Thymus (tissue), 14 donors: ENCODE measurements at places on chromosomes 6 and 20. TPM values are rescaled to one million over a fixed set of nuclear protein-coding genes. Genes with fewer than 3 reads are reported as not detected.

DNA sequence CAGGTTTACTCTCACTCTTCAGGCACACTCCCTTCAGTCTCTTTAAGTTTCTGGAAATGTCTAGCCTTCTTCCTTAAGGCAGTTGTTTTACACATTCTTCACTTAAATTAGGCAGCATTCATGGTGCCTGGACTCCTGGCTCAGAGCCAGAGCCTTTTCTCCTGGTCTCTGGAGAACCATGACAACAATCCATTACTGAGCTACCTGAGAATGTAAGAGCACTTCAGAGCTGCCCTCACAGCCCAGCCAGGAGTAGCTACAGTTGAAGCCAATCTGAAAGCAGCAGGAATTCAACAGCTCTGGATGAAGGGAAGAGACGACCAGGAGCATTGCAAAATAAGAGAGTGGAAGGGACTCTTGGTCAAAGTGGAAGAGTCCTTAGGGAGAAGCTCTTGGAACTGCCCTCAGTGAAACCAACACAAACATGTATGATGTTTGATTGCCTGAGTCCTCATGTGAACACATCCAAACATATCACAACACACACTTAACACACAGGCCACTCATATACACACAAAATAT lies 416.8 kb upstream of the SPTLC3 start:
- no peaks in the 10 kb centered on the region for H3K4me1 ChIP-seq
- DNase-seq, result no peak
- H3K36me3 ChIP-seq, result no peaks in the 10 kb centered on the region
- no peak overlapping the region for H3K4me3 ChIP-seq

DNA sequence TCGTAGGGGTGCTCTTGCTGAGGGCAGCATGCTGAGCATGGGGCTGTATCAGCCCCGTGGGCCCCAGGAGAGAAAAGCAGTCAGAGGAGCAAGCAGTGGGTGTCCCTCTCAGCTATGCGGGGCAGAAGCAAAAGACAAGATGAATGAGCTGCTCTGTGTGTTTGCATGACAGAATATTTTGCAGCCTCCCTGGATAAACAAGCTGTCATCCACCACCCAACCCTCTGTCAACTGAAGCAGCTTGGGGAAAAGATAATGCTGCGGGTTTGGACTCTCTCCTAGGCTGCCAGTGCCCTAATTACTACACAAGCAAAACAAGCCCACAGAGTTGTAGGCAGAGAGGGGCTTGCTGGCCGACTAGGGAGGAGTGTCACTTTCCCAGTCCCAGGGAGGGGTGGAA lies 82.3 kb upstream of the PTPRT start:
- no peaks in the 10 kb centered on the region for H3K4me1 ChIP-seq
- H3K4me3 ChIP-seq, result no peak overlapping the region
- H3K27me3 ChIP-seq, result no peaks in the 10 kb centered on the region
- DNase-seq, result no peak

DNA sequence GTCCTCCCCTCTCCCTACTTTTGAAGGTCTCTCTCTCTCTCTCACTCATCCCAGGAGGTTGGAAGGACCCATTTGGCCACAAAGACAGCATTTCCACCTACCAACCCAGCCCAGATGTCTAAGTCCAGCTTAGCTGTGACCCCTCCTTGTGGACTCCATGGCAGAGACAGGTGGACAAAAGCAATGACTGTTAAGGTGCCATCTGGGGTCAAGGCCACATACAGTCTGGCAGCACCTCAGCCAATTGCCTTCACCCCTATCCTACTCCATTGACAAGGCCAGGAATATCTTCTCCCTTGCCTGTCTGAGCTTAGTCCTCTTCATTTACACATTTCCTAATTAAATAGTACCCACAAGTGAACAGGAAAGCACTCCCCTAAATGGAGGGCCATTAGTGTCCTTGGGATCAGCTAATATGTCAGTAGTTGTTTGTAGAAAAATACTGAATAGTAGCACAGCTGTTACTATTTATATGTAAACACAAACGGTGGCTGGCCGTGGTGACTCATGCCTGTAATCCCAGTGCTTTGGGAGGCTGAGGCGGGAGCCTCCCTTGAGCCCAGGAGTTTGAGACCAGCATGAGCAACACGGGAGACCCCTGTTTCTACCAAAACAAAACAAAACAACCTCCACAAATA lies 28.8 kb downstream of the GCM1 start:
- H3K27me3 ChIP-seq, result no peaks in the 10 kb centered on the region
- H3K36me3 ChIP-seq, result no peaks in the 10 kb centered on the region
- H3K27ac ChIP-seq, result no peak overlapping the region
- DNase-seq, result no peak

Gene ELOVL2
- total RNA-seq, result 0.76 TPM

DNA sequence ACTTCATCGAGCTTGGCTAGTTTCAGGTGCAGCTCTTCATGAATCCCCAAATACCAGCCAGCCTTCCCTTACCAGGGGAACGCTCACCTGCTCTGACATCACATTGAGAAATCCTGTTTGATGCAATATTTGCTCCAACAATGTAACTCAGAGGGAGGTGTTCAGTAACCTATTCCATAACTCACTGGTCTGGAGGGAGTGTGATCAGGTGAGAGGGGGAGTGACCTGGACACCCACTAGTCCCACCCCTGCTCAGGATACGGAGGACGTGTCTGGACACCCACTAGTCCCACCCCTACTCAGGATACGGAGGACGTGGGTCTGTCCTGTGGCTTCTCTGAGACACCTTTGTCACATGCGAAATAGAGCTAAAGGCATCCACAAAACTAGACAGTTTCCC lies 70.3 kb downstream of the HUS1B start:
- no peaks in the 10 kb centered on the region for H3K27me3 ChIP-seq
- H3K4me3 ChIP-seq, result no peak overlapping the region
- no peak overlapping the region for H3K27ac ChIP-seq
- H3K36me3 ChIP-seq, result peaks cover 18% of the 10 kb centered on the region
- no peaks in the 10 kb centered on the region for H3K4me1 ChIP-seq
- DNase-seq, result no peak

DNA sequence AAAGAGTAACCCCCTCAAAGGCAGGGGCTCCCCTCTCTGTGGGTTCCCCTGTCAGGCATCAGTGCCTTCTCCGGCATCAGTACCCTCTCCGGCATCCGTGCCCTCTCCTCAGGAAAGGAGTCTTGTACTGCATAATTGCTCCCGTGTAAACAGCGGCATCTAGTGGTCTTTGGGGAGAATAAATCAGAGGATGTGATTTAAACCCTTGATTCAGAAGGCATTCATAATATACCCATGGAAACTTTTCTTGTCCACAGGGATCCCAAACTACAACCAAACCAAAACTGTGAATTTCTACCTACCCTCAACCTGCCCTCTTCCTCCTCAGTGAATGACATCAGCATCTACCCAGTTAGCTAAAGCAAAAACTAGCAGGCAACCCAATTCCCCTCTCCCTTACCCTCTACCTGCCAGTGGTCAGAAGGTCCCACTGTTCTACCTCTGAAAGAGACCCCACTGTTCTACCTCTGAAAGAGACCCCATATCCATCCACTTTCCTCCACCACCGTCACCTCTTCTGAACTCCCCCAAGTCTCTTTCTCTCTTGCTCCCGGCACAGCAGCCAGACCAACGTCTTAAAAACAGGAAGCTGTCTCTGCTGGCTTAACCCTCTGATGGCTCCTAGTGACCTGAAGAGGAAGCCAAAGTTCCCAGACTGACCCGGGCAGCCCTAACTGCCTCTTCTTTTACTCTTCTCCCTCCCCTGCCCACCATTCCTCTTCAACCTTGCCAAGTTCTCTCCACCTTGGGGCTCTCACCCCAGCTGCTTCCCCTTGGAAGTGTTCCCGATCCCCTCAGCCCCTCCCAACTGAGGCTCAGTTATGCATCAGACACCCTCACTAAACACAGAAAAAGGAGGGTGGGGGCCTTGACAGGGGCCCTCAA lies 27.2 kb downstream of the UBE2V1 start:
- H3K4me3 ChIP-seq, result no peak overlapping the region
- no peaks in the 10 kb centered on the region for H3K27me3 ChIP-seq
- H3K36me3 ChIP-seq, result peaks cover 28% of the 10 kb centered on the region
- peak; percentile 33 for DNase-seq

Gene CCN5
- 0.05 TPM for total RNA-seq

DNA sequence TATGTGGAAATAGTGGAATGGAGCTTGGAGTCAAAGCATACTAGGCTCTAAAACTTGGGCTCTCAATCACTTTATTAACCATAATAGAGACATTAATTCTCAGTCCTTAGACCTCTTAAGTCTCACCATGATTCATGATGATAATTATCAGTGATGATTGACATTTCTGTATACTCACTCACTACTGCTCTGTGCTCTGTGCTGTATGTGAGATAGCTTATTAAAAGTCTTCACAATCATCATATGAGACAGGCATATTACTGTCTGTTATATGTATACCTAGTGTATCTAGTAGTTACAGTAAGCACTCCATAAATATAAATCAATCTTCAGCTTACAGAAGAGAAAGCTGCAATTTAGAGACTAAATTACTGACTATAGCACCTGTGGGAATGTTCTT lies 236.0 kb upstream of the JAG1 start:
- H3K4me3 ChIP-seq, result no peak overlapping the region
- DNase-seq, result no peak
- no peaks in the 10 kb centered on the region for H3K36me3 ChIP-seq
- no peaks in the 10 kb centered on the region for H3K27me3 ChIP-seq

GRCh38 chr6:134537146-134537555 lies 219.2 kb upstream of the SGK1 start:
- no peaks in the 10 kb centered on the region for H3K36me3 ChIP-seq
- H3K27me3 ChIP-seq, result no peaks in the 10 kb centered on the region
- no peaks in the 10 kb centered on the region for H3K4me1 ChIP-seq
- no peak overlapping the region for H3K4me3 ChIP-seq

DNA sequence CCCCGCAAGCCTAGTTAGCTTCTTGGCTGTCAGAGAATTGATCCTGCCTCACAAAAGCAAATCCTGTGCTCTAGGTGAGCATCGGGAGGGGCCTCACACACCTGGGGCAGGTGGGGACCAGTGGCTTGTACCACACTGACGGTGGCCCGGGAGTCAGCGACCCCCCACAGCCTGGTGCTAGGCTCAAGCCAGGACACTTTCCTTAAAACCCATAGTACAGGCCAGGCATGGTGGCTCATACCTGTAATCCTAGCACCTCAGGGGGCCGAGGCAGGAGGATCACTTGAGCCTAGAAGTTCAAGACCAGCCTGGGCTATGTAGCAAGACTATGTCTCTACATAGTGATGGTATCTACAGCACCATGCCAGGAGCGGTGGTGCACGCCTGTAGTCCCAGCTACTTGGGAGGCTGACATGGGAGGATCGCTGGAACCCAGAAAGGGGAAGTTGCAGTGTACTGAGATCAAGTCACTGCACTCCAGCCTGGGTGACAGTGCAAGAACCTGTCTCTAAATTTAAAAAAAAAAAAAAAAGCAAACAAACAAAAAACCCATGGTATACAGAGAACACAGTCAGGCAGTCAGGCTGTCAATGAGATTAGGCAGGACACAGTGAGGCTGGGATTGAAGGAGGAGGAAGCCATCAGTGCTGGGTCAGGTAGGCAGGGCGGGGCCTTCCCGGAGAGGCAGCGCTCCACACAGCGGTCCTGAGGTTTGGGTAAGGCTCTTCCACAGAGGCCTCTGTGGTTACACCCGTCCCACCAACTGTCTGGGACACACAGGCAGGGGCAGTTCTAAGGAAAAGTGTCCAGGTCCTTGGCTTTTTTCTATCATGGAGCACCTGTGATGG lies 41.3 kb downstream of the SYNJ2 start:
- H3K4me3 ChIP-seq, result no peak overlapping the region
- peaks cover 18% of the 10 kb centered on the region for H3K36me3 ChIP-seq
- DNase-seq, result no peak

DNA sequence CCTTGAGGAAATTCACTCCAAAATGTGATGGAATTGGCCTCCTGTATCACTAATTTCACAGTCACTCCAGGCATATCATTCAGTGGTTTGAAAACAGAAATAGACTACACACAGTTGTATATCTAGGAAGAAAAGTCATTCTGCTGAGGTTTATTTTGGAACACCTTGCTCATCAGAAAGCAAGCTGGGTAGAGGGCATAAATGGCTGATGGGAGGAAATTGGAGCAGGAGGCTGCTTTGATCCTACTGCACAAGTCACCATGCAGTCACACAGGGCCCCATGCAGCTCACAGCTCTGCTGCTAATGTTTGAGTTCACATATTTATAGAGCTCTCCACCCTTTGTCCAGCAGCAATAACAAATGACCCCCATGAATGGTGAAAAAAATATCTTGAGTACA lies 12.3 kb downstream of the NHLRC1 start:
- no peaks in the 10 kb centered on the region for H3K36me3 ChIP-seq
- no peak overlapping the region for H3K4me3 ChIP-seq
- no peaks in the 10 kb centered on the region for H3K27me3 ChIP-seq

Gene CDSN
- total RNA-seq, result 0.05 TPM
